Suppressor macrophage (primary cell): ENCODE measurements at places on chromosomes 16 and 17.
A peak's percentile ranks its signal among the peaks of the same experiment; 100 is the strongest.

GRCh38 chr17:18257268-18257981 is 1.1 kb downstream of the FLII start:
- peak; percentile 81 for DNase-seq

GRCh38 chr17:75087558-75088453 is at the start of gene SLC16A5:
SLC16A5 (plus strand) TSS chr17:75087954; CDS start chr17:75093637, 5,683 bp downstream.
- peak; percentile 88 for DNase-seq

DNA sequence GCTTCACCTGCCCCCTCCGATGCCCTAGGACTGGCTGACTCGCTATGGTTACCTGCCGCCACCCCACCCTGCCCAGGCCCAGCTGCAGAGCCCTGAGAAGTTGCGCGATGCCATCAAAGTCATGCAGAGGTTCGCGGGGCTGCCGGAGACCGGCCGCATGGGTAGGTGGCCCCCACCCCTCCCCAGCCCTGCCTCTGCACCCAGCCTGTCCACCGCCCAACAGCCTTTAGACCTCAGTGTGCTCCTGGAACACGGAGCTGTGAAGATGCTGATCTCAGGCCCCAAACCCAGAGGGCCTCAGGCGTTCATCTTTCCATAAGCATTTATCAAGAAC is 993 bp downstream of the MMP25 start:
- DNase-seq: no peak

- DNase-seq: no peak
Measured at GRCh38 chr16:17590711-17591654, 120.2 kb upstream of the XYLT1 start.

GRCh38 chr16:85917012-85917411 is 18.1 kb downstream of the IRF8 start:
- DNase-seq: no peak

- DNase-seq: peak; percentile 30
Measured at GRCh38 chr17:19295473-19296135, 58.4 kb downstream of the EPN2 start.

DNA sequence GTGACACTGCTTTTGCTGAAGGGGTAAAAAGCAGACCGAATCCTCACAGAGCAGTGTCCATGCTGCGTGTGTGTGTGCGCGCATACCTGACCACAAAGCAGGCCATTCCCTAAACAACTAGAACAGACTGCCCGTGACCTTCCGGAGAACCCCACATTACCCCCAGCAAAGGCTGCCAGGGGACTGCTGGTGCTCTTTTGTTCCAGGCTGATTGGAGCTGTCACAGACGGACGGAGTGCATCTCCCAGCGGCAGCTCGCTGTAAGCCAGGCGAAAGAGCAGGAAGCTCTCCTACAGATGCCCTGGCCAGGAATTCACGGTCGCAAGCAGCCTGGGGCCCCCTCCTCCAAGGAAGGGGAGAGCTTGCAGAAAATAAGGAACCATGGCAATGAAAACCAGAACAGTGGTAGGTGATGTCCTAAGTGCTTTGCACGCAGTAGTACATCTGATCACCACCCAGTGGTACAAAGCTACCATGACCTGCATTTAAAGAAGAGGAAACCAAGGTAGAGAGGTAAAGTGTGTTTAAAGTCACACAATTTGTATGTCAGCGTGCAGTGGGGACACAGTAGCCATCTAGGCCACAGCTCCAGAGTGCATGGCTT is 153.4 kb upstream of the DYNLRB2 start:
- no peak for DNase-seq

DNA sequence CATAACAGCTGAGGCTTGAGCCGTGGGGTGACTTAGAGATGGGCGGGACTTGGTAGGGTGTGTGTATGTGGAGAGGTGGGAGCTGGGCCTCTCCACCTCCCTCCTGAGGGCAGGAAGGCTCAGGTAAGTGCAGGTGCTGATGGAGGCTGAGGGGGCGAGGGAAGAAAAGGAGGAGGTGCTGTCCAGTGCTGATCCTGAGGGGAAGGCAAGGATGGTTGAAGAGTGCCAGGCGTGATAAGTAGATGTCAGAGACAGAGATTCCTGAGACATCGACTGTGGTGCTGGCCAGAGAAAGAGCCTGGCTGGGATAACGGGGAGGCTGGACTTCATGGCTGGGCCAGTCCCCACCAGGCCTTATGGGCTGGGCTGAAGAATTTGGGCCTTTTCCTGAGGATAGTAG is 159.1 kb downstream of the SDK2 start:
- no peak for DNase-seq

GRCh38 chr17:7686222-7687071 is 843 bp downstream of the TP53 start:
- peak; percentile 91 for DNase-seq

DNA sequence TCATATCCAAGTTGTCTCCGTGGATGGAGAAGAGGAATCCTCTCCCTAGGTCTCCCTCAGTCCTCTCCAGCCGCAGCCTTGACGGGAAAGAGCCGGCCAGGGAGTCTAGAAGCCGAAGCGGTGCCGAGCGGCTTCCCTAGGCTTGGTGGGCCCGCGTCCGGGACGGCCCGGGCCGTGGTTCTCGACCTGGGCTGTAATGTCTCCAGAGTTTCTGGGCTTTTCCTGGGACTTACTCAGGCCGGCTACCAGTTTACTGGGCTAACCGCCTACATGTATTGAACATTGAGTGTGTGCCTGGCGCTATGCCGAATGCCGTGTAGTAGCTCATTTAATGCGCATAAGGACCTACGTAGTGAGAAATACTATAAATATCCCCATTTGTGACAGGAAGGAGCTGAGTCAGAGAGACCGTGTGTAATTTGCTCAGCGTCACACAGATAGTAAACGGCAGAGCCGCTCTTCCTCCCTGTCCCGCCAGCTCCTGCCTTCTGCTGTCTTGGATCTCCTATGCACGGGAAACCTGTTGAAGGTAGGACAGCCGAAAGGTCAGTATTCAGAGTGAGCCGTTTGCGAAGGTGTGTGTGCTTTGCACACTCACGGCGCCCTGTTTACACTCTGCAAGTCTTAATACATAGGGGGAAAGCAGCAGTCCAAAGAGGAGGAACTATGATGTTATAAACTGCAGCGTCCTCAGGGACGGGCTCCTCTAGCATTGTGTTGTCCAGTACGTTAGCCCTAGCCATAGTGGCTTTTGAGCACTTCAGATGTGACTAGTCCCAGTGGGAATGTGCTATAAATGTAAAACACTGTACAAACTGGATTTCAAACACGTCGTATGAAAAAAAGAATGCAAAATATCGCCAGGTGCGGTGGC is 723 bp upstream of the SPAG5 start:
- DNase-seq: peak; percentile 91
